Nephron progenitor cell (in vitro differentiated cells): ENCODE measurements at places on chromosomes 11 and 22.

- no peak for DNase-seq
- peaks cover 12% of the 10 kb centered on the region for H3K4me1 ChIP-seq
- H3K36me3 ChIP-seq, result no peaks in the 10 kb centered on the region
- peaks cover 4% of the 10 kb centered on the region for H3K27me3 ChIP-seq
These were observed 17.0 kb upstream of the FAM181B start for GRCh38 chr11:82750643-82751139.

GRCh38 chr11:71232364-71232763 lies 20.0 kb downstream of the SHANK2 start:
- no peaks in the 10 kb centered on the region for H3K36me3 ChIP-seq
- H3K4me3 ChIP-seq, result no peak overlapping the region
- H3K4me1 ChIP-seq, result peaks cover 23% of the 10 kb centered on the region
- peaks cover 27% of the 10 kb centered on the region for H3K27me3 ChIP-seq
- H3K27ac ChIP-seq, result no peak overlapping the region

DNA sequence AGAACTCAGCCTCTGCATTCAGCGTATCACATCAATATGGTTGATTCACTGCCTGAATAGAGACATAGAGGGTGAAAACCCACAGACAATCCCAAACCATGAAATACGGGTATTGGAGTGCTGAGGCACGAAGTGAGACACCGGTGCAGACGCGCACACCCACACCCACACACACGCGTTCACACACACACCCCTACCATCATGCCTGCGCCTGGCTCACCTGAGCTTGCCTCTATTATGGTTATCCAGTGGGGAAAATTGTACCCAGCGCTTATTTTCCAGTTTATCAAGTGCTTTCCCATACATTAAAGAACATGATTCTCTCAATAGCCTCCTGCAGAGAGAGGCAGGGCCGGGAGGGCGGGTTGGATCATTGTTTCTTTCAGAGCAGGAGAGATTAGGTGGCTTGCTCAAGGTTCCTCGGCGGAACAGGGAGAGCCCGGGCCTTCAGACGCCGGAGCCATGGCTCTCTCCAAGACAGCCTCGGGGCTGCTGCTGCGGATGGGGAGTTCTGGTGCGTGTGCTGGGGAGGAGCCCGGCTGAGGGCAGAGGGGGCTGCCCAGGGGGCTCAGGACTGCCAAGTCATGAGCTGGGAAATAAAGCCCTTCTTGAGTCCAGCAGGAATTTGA lies 78.9 kb upstream of the THY1 start:
- peaks cover 5% of the 10 kb centered on the region for H3K4me1 ChIP-seq
- peaks cover 55% of the 10 kb centered on the region for H3K27me3 ChIP-seq
- H3K4me3 ChIP-seq, result no peak overlapping the region
- no peak for DNase-seq
- no peak overlapping the region for H3K27ac ChIP-seq
- H3K36me3 ChIP-seq, result no peaks in the 10 kb centered on the region

- no peak for DNase-seq
- peaks cover 12% of the 10 kb centered on the region for H3K27me3 ChIP-seq
- H3K4me1 ChIP-seq, result no peaks in the 10 kb centered on the region
- no peaks in the 10 kb centered on the region for H3K36me3 ChIP-seq
- H3K4me3 ChIP-seq, result no peak overlapping the region
These were observed 17.6 kb downstream of the CALCA start for GRCh38 chr11:14954581-14954980.

DNA sequence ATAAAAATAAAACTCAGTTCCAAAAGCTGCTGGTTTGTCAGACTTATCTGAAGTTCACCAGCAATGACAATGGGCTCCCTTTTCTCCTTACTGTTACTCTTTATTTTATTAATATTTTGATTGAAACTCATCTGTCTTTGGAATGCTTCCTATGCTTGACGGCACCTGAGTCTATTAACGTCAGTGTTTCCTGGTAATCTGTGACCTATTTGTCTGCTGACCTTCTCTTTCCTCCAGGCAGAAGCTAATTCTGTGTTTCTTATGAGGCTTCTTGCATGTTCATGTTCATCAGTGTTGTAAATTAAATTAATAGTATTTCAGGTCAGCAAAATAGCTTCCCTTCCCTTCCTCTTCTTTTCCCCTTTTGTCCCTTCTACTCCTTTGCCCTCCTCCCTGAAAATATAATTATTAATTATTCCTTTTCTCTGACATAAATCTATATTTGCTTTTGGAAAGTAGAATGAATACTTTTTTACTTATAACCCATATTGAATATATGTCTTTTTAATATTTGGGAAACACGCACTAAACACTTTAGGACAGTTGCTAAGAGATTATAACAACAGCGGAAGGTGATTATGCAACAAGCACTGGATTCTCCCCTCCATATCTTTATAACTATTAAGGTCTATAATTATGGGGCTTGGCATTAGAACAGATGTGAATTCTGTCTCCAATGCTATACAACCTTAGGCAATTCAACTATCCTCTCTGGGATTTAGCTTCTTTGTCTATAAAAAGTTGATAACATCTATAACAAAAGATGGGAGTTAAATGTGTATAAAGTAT lies 32.1 kb upstream of the PCF11 start:
- DNase-seq, result no peak
- no peak overlapping the region for H3K27ac ChIP-seq
- peaks cover 7% of the 10 kb centered on the region for H3K27me3 ChIP-seq
- peaks cover 13% of the 10 kb centered on the region for H3K4me1 ChIP-seq
- no peaks in the 10 kb centered on the region for H3K36me3 ChIP-seq

DNA sequence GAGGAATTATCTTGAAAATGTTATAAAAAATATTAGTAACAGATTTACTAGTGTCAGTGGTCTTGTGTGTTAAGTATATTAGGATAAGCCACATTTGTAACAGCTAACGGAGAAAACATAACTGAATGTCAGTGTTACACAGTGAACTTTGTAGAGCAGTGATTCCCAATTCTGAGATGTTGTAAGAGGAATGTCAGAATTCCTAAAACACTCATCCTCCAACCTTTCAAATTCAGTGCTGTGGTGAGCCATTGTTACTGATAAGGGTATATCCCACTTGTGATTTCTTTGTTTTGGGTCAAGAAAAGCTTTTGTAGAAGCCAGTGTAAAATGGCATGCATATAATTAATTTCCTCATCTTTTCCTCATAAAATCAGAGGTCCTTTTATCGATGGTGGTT lies 61.9 kb downstream of the ARHGEF12 start:
- H3K27ac ChIP-seq, result no peak overlapping the region
- H3K36me3 ChIP-seq, result peaks cover 27% of the 10 kb centered on the region
- peaks cover 19% of the 10 kb centered on the region for H3K4me1 ChIP-seq
- DNase-seq, result no peak
- H3K27me3 ChIP-seq, result no peaks in the 10 kb centered on the region
- no peak overlapping the region for H3K4me3 ChIP-seq

DNA sequence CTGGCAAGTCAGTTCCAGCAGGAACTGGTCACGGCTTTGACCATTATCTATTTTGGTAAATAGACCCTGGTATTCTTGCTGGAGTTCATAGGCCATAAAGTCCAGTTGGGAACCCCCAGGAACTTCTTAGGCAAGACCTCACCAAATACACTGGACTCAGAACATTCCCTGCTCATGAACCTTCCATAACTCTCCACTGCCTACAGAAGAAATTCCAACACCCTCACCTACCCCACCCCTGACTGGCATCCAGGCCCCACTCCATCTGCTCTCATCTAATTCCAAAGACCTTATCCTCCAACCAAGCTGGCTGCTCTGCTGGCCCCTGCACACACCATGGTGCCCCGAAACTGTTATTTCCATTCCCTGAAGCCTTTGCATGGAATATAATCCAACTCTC lies 2.5 kb downstream of the CLPB start:
- peaks cover 52% of the 10 kb centered on the region for H3K4me1 ChIP-seq
- peak overlapping the region; percentile 33 for H3K4me3 ChIP-seq
- H3K27me3 ChIP-seq, result peaks cover 4% of the 10 kb centered on the region
